Psoas muscle (tissue), 8 donors: ENCODE measurements at places on chromosomes 12 and 14. TPM values are rescaled to one million over a fixed set of nuclear protein-coding genes. Genes with fewer than 3 reads are reported as not detected.

Gene MGP
- 79.1 TPM for total RNA-seq

Gene KLHL33
- total RNA-seq, result 19.5 TPM

Gene TTLL5
- total RNA-seq, result 10.0 TPM

Gene CCDC60
- not detected for total RNA-seq

Gene ASB2
- total RNA-seq, result 230 TPM

Gene KRT78
- not detected for total RNA-seq

Gene NUAK1
- total RNA-seq, result 39.8 TPM

Gene HEATR5A
- 40.4 TPM for total RNA-seq

Gene PIWIL1
- not detected for total RNA-seq

Gene KRT72
- total RNA-seq, result not detected

Gene CLEC6A
- total RNA-seq, result not detected

Gene GPRC5D
- not detected for total RNA-seq

Gene GZMB
- 1.0 TPM for total RNA-seq

Gene FAR2
- total RNA-seq, result 1.3 TPM

Gene CPM
- total RNA-seq, result 6.6 TPM

Gene DAO
- total RNA-seq, result not detected

Gene INHBC
- total RNA-seq, result not detected

Gene POU6F1
- total RNA-seq, result 7.3 TPM
